Renal cortical epithelial cell (primary cell): ENCODE measurements at places on chromosomes 12 and 14.

DNA sequence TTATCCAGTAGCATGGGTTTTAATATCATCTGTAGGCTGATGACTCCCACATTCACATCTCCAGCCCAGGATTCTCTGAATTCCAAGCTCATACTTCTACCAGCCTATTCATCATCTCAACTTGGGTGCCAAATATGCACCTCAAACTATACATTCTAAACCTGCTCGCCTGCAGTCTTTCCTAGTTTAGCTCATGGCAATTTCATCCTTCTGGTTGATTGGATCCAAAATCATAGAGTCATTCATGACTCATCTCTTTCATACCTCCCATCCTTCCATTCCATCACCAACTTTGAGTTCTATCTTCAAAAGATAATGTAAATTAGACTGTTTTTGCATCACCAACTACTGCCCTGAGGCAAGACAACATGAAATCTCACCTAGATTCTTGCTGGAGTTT lies 99.7 kb upstream of the EGLN3 start:
- DNase-seq, result no peak

DNA sequence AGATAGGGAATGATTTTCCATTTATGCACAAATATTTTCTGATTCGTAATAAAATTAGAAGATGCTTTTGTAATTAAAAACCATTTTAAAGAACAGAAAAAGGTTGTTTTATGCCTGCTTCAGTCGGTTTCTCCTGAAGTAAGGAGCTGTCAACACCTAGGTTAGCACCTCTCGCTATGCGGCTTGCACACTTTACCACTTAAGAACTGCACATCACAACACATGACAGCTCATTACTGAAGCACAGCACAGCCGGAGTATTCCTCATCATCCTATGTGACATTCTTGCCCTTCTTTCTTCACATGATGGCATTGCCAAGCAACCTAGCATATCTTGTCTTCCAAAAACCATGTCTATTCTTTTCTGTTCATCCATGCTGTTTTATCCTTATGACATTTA lies 5.4 kb upstream of the WIF1 start:
- DNase-seq, result no peak

GRCh38 chr12:131902332-131903241 lies 8.2 kb downstream of the ULK1 start:
- DNase-seq, result no peak

GRCh38 chr12:67784831-67785230 lies 136.3 kb downstream of the DYRK2 start:
- DNase-seq, result no peak

- no peak for DNase-seq
Observed at GRCh38 chr12:85617307-85618091, 218.7 kb downstream of the RASSF9 start.

- no peak for DNase-seq
Observed at GRCh38 chr12:54682674-54683073, 34.5 kb upstream of the DCD start.

- peak; percentile 82 for DNase-seq
Observed at GRCh38 chr12:11718768-11719253, 69.3 kb downstream of the ETV6 start.
